ENCODE measurements at places on chromosomes 2 and 18.

DNA sequence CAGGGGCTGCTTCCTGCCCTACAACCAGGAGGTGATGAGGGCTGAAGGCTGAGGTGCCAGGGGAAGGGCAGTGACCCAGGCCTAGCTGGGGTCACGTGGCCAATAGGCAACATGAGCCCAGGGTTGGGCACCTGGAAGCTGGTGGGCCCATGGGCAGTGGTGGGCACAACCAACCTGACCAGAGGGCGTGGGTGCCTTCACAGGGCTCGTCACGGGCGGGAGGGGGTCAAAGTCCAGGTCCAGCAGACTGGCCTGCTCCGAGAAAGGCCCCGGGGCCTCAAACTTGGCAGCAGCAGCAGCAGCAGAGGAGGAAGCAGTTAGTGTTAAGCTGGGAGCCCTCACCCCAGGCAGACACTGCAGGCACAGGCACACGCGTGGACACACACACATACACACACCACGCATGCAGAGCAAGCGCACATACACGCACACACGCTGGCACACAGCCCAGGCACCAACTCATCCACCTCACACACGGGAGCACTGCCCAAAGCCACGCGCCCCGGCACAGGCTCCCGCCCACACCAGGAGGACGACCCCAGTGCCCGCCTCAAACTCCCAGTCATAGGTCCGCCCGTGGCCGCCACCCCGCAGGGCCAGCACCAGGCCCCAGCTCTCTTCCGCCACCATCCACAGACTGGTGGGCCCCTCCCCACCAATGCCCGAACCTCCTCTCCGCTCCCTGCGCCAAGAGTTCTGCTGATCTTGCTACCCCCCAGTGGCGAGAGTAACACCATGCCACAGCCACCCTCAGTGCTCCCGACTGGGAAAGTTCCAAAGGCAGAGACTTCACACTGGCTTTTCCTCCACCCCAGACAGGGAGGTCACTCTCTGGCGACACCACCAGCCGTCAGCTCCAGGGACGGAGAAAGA, 53.0 kb downstream of the BIN1 start:
- DNase-seq = no peak

- DNase-seq = no peak
These were observed 146.0 kb upstream of the SH3BP4 start for GRCh38 chr2:234805836-234806235.

DNA sequence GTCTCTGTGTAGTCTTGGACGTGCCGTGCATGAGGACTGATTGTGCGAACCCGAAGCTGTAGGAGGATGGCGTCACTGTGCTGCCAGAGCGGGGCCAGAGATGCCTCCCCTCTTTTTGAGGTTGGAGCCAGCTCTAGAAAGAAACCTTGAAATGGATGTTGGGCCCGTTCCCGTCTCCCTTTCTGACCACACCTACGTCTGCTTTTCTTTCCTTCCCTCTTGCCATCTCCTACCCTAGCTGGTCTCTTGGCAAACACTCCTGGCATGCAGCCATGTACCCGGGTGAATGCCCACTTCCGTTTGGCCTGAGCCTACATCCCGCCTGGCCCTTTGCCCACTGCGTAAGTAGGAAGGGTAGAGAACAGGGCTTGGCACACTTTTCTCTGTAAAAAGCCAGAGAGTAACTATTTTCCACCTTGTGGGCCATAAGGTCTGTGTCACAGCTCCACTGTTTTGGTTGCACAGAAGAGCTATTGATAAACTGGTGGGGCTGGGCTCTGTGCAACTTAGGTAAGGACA, 37.4 kb downstream of the SH3BP4 start:
- no peak for DNase-seq

GRCh38 chr2:241808051-241808720, 807 bp upstream of the NEU4 start:
- DNase-seq = no peak

DNA sequence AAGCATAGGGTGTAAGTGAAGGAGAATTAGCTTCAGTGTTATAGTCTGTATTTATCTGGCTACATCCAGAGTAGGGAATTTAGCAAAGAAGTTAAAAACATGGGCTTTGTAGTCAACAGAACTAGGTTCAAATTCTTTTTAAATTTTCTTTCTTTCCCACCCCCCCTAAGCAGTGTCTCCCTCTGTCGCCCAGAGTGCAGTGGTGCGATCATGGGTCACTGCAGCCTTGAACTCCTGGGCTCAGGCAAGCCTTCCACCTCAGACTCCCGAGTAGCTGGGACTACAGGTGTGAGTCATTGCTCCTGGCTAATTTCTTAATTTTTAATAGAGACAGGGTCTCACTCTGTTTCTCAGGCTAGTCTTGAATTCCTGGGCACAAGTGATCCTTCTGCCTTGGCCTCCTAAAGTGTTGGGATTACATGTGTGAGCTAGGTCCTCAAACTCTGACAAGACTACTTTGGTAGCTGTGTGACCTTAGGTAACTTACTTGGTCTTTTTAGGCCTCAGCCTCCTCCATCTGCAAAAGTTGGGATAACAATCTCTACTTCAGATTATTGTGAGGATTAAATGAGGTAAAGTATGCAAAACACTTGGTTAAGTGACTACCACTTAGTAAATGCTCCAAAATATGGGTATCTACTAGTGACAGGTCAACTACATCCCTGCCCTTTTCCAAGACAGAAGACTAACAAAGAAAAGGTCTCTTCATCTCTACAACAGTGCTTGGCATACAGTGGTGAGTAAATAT, 17.8 kb downstream of the DOK1 start:
- no peak for DNase-seq

GRCh38 chr2:167861574-167862193, 385.7 kb downstream of the STK39 start:
- DNase-seq = no peak

DNA sequence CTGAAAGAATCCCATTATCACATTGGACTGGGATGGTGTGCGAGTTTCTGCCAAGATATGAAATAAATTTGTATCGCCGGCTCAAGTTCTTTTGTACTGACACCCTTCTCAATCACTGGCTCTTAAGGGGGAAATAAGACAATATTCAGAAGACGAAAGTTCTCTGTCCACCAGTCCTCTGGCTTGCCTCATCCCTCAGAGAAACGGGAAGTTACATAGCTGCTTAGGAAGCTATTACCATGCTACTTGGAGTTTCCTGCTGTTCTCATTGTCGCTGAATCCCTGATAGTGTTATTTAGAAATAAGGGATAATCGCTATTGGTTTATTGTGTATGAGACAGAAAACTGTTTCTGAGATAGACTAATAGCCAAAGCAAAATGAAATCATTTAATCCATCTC, 205.0 kb upstream of the ZNF521 start:
- DNase-seq = no peak

Data from stimulated activated CD4-positive, alpha-beta T cell treated with anti-CD3 and anti-CD28 coated beads, TNF-alpha, amount 100 ng/mL, for 1 hour (primary cell).